Central memory CD8-positive, alpha-beta T cell (primary cell): ENCODE measurements at places on chromosomes 11 and 22.
A peak's percentile ranks its signal among the peaks of the same experiment; 100 is the strongest.

- H3K27ac ChIP-seq = no peak overlapping the region
- H3K27me3 ChIP-seq = peaks cover 70% of the 10 kb centered on the region
- H3K4me3 ChIP-seq = no peak overlapping the region
- DNase-seq = no peak
- H3K4me1 ChIP-seq = no peaks in the 10 kb centered on the region
Measured at GRCh38 chr11:31872076-31872443, 60.9 kb upstream of the PAX6 start.

DNA sequence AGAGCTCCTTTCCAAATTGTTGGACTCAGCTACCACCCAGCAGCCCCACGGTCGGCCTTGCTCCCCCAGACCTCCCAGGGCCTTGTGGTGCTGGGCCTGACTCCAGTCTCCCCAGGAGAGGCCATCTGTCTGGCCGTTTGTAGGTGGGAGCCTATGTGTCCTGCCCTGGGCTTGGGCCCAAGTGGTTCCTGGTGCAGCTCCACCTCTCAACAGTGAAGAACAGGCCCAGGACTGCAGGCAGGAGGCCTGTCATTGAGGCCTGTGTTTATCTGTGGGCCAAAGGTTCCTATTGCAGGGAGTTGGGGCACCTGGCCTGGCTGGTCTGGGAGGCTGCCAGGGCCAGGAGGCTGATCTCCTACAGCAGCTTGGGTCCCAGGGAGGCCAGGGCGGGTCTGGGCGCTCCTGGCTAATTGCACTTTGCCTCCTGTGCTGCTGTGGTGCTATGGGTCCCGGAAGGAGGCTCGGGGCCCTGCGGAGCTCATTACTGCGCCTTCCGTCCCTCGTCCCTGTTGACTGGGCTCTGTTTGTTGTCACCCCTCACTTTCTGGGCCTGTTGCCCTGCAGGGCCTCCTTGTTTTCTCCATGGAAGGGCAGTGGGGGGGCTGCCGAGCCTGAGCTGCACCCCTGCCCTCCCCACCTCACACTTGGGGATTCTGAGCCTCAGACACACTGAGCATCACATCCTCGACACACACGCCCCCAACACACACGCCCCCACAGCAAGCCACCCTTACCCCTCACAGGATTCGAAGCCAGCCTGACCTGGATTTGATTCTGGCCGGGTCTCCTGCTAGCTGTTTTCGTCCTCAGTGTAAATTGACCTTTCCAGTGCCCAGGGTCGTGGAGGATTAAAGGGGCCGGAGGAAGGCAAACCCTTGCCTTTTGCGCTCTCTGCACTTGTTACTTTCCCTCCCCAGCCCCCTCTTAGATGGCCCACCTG is 6.8 kb upstream of the OMP start:
- H3K27me3 ChIP-seq = no peaks in the 10 kb centered on the region
- peaks cover 1% of the 10 kb centered on the region for H3K36me3 ChIP-seq
- peak overlapping the region; percentile 61 for H3K27ac ChIP-seq
- no peak for DNase-seq
- H3K4me1 ChIP-seq = no peaks in the 10 kb centered on the region
- no peak overlapping the region for H3K4me3 ChIP-seq

- no peak overlapping the region for H3K27ac ChIP-seq
- H3K4me3 ChIP-seq = no peak overlapping the region
- no peaks in the 10 kb centered on the region for H3K36me3 ChIP-seq
- H3K4me1 ChIP-seq = no peaks in the 10 kb centered on the region
- DNase-seq = no peak
Measured at GRCh38 chr11:100942016-100942415, 187.6 kb downstream of the PGR start.

GRCh38 chr22:39592081-39593065 is 21.8 kb downstream of the CACNA1I start:
- peaks cover 36% of the 10 kb centered on the region for H3K27me3 ChIP-seq
- no peak overlapping the region for H3K27ac ChIP-seq
- no peak for DNase-seq
- H3K4me1 ChIP-seq = peaks cover 1% of the 10 kb centered on the region
- no peak overlapping the region for H3K4me3 ChIP-seq
- peaks cover 1% of the 10 kb centered on the region for H3K36me3 ChIP-seq

DNA sequence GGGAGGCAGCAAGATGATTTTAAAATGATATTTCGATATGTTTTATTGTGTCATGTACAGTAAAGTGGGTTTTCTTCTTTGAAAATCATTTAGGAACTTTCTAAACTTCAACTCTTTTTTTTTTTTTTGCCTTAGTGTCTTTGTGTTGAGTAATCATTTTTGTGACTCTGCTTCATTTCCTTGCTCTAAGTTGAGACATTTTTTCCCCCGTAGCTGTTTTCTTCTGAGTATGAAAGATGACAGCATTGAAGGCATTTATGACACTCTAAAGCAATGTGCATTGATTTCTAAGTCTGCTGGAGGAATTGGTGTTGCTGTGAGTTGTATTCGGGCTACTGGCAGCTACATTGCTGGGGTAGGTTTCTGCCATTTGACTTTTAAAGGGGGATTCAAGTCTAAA is 23.5 kb downstream of the RRM1 start:
- H3K36me3 ChIP-seq = peaks cover 41% of the 10 kb centered on the region
- no peaks in the 10 kb centered on the region for H3K4me1 ChIP-seq
- DNase-seq = no peak
- H3K4me3 ChIP-seq = no peak overlapping the region

- peaks cover 24% of the 10 kb centered on the region for H3K27me3 ChIP-seq
- no peaks in the 10 kb centered on the region for H3K4me1 ChIP-seq
- H3K27ac ChIP-seq = no peak overlapping the region
- DNase-seq = no peak
Measured at GRCh38 chr11:19524171-19524671, 188.4 kb upstream of the NAV2 start.

- no peaks in the 10 kb centered on the region for H3K4me1 ChIP-seq
- no peak overlapping the region for H3K4me3 ChIP-seq
- H3K27ac ChIP-seq = no peak overlapping the region
- peaks cover 62% of the 10 kb centered on the region for H3K27me3 ChIP-seq
Measured at GRCh38 chr11:93549976-93550375, 6.8 kb upstream of the SMCO4 start.

DNA sequence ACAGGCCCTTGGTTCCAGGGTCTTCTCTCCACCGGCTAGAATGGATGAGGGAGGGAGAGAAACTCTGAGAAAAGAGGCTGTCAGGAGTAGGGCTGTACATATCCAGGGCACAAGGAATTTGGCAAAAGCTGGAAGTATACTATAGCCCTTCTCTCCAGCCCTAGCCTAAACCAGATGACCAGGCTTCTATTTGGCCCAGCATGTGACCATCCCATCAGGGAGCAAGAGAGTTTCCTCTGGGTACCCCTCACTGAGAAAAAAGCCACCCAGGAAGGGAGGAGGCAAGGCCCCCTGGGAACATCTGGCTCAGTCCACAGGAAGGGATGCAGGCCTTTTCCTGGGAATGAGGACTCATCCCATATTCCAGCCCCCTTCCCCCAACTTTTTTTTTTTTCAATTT is 8.3 kb downstream of the CD44 start:
- peak overlapping the region; percentile 94 for H3K27ac ChIP-seq
- H3K4me3 ChIP-seq = peak overlapping the region; percentile 87
- no peaks in the 10 kb centered on the region for H3K27me3 ChIP-seq
- no peak for DNase-seq
- H3K36me3 ChIP-seq = peaks cover 88% of the 10 kb centered on the region
- peaks cover 97% of the 10 kb centered on the region for H3K4me1 ChIP-seq

DNA sequence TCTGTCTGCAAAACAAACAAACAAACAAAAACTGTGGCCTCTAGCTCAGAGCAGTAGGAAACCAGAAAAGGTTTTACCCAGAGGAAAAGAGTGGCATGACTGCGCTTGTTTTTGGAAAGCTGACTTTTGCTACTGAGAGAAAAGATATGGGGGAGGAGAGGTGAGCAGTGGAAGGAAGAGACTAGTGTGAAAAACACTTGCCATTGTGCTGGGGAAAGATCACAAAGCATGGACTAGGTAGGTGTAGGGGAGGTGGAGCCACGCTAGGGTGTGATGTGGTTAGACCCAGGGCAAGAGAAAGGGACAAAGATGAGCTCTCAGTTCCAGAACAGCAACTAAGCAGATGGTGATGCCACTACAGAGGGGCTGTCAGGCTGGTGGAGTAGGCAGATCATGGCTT is 319.2 kb downstream of the LARGE1 start:
- H3K4me1 ChIP-seq = no peaks in the 10 kb centered on the region
- no peaks in the 10 kb centered on the region for H3K27me3 ChIP-seq
- no peak for DNase-seq
- H3K4me3 ChIP-seq = no peak overlapping the region
- H3K36me3 ChIP-seq = no peaks in the 10 kb centered on the region
- H3K27ac ChIP-seq = no peak overlapping the region

DNA sequence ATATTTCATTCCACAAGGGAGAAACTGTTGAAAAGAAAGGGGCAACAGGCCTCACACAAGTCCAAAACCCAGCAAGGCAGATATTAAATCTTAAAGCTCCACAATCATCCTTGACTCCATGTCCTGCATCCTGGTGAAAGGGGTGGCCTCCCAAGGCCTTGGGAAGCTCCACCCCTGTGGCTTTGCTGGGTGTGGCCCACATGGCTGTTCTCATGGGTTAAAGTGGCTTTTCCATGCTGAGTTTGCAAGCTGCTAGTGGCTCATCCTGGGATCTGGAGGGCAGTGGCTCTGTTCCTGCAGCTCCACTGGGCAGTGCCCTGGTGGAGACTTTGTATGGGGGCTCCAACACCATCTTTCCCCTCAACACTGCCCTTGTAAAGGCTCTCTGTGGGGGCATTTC is 106.4 kb downstream of the CTNND1 start:
- H3K27me3 ChIP-seq = peaks cover 17% of the 10 kb centered on the region
- no peaks in the 10 kb centered on the region for H3K4me1 ChIP-seq
- H3K36me3 ChIP-seq = no peaks in the 10 kb centered on the region
- H3K4me3 ChIP-seq = no peak overlapping the region
- no peak for DNase-seq

GRCh38 chr11:107017433-107018218 is 650 bp downstream of the GUCY1A2 start:
- no peak overlapping the region for H3K27ac ChIP-seq
- peaks cover 5% of the 10 kb centered on the region for H3K4me1 ChIP-seq
- peak overlapping the region; percentile 4 for H3K4me3 ChIP-seq

DNA sequence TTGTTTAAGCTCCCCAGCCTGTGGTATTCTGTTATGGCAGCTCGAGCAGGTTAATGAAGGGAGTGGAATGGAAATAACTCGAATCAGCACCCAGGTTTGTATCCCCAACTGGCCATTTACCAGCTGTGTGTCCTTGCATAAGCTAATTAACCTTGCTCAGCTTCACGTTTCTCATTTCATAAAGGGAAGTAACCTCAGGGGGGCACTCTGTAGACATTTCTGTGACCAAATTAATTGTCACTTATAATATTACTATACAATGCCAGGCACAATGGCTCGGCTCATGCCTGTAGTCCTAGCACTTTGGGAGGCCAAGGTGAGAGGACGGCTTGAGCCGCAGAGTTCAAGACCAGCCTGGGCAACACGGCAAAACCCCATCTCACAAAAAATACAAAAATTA is 13.8 kb downstream of the ADA2 start:
- no peak for DNase-seq
- H3K36me3 ChIP-seq = peaks cover 64% of the 10 kb centered on the region

- no peaks in the 10 kb centered on the region for H3K36me3 ChIP-seq
- peaks cover 51% of the 10 kb centered on the region for H3K27me3 ChIP-seq
- no peak overlapping the region for H3K27ac ChIP-seq
- no peaks in the 10 kb centered on the region for H3K4me1 ChIP-seq
- no peak overlapping the region for H3K4me3 ChIP-seq
Measured at GRCh38 chr11:106031202-106031810, 9.3 kb upstream of the MSANTD4 start.

DNA sequence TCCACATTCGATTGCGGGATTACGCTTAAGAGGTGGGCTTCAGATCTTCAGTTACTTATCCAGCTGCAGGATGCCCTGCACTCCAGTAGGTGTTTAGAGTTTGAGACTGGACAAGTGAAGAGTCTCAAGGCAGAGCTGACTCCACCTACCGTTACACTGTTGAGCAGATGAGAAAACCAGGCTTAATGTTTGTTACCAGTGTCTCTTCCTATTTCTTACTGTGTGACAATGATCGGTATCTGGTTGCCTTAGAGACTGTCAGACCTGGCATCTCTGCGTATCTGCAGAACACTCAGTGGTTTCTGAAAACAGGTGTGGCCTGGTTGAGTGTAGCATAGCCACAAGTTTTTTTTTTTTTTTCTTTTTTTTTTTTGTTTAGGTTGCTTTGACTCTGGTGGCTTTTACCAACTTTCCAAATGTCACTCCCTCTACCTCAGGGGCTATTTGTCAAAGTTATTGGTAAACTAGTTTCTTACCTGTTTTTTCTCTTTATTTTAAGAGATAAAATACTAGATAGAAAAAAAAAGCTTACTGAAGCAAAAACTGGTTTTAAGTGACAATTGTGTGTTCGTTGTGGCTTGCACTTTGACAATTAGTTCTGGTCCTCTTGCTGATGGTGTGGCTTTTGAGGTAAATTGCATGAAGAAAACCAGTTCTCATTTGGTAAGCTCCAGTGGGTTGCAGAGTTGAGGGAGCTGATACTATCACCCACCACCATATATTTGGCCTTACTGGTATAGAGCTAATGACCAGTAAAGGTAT is 284.8 kb downstream of the ETS1 start:
- H3K27ac ChIP-seq = peak overlapping the region; percentile 91
- DNase-seq = peak; percentile 47
- H3K4me3 ChIP-seq = peak overlapping the region; percentile 72

DNA sequence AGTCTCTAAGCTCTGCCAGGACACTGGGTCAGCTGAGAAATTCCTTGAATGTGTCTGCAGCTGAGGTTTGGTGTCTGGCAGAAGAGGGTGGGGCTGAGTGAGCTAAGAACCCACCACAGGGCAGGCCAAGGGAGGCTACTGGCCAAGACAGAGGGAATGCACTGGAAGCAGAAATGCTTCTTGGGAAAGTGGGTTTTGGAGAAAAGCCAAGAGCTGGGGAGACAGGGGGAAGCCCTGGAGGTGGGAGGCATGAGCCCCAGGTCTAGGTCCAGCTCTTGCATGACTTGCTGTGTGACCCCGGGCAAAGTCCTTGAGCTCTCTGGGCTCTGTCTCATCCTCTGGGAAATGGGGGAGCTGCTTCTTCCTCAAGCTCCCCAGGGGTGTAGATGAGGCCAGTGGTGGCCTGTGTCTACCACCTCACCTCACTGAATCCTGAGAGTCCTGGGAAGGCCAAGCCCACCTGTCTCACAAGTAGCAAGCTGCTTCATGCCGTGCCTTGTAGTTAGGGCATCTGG is 2.3 kb downstream of the MMP11 start:
- H3K36me3 ChIP-seq = peaks cover 2% of the 10 kb centered on the region
- DNase-seq = no peak
- H3K27ac ChIP-seq = no peak overlapping the region
- no peaks in the 10 kb centered on the region for H3K27me3 ChIP-seq

GRCh38 chr11:45369313-45369712 is 83.2 kb upstream of the SYT13 start:
- no peaks in the 10 kb centered on the region for H3K36me3 ChIP-seq
- no peak overlapping the region for H3K27ac ChIP-seq
- H3K4me3 ChIP-seq = no peak overlapping the region
- H3K4me1 ChIP-seq = peaks cover 7% of the 10 kb centered on the region
- DNase-seq = no peak
- peaks cover 40% of the 10 kb centered on the region for H3K27me3 ChIP-seq

- no peaks in the 10 kb centered on the region for H3K36me3 ChIP-seq
- H3K4me3 ChIP-seq = no peak overlapping the region
- H3K27me3 ChIP-seq = peaks cover 57% of the 10 kb centered on the region
- H3K4me1 ChIP-seq = no peaks in the 10 kb centered on the region
- no peak overlapping the region for H3K27ac ChIP-seq
Measured at GRCh38 chr22:47839595-47840227, 1077.3 kb downstream of the TBC1D22A start.
